ENCODE measurements at places on chromosomes 3 and 15.

GRCh38 chr3:53161820-53162671 is 1.0 kb downstream of the PRKCD start:
- no peak for DNase-seq

GRCh38 chr15:85379403-85380131 is 836 bp upstream of the AKAP13 start:
- no peak for DNase-seq

DNA sequence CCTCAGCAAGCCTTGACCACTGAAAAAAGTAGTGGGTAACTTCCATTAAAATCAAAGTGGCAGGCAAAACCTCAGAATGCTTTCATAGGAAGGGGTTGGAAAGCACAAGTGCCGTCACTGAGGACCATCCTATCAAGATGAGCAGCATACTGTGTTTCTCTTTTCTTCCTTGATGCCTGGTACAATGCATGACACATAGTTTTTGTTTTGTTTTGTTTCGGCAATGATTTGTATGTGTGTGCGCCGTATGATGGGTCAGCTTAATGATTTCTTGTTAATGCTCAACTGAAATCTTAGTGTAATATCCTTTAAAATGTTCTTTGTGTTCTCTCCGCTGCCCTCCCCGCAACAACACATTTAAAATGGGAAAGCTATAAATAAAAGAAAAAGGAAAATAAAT is 476.4 kb upstream of the KCNMB2 start:
- DNase-seq: no peak

DNA sequence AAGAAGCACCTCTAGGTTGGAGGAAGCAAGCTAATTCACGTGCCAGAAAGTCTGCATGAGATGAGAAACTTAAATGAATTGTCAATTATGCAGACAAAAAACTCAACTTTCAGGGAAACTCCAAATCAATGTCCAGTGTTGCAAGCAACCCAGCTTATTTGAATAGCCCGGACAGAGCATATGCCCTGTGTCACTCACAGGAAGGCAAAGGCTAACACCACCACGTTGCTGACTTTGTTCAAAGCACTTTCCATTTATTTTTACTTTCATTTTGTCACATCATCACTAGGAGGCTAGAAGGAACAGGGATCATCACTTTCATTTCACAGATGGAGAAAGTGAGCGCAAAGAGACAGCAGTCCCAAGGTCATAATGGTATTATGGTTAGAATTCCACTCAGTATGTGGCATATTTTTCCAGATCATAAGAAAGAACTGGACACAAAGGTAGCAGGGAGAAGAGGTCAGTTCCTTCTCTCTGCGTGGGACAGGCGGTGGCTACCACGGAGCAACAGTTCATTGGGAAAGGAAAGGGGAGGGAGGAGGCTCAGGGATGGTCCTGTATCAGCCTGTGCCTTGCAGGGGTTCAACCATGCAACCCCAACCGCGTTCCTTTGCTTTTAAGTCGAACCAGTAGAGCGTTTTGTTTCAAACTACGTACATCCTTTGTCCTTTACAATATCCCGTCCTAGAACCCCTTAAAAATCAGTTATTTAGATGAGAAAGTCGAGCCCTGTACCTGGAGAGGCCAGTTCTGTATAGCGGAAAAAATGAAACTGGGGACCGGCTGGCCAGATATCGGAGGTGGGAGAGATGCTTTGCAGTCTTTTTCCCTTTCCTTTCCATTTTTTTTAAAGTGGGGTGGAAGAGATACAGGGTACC is 1.1 kb downstream of the HEG1 start:
- DNase-seq: peak; percentile 35

DNA sequence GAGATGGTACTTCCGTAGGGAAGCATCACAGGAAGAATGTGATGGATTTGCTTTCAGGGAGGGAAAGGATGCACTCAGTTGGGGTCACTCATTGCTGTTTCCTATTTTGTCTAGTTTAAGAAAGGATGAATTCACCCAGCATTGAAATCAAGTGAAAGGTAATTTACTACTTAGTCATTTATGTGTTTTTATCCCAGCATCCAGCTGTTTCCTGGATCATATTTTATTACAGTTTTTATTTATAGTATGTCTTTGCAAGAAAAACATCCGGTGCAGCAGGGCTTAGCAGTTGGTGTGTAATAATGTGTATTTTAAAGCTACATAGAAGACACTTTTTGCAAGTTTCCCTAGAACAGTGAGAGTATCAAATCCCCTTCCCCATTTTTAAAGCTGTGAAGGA is 37.4 kb upstream of the GOLGA8B start:
- no peak for DNase-seq

GRCh38 chr3:194814878-194815357 is 129.2 kb downstream of the FAM43A start:
- DNase-seq: no peak

GRCh38 chr15:31338318-31338878 is 11.8 kb downstream of the KLF13 start:
- no peak for DNase-seq

DNA sequence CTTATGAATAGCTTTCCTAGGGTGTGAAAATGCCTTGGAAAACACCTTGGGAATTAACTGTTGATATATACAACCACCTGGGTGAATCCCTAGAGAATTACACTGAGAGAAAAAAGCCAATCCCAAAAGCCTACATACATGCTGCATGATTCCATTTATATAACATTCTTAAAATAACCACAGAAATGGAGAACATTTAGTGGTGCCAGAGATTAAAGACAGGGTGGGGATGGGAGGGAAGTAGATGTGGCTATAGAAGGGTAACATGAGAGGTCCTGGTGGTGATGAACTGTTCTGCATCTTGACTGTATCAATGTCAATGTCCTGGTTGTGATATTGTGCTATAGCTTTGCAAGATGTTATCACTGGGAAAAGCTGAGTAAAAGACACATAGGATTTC is 291.0 kb downstream of the CLSTN2 start:
- no peak for DNase-seq

DNA sequence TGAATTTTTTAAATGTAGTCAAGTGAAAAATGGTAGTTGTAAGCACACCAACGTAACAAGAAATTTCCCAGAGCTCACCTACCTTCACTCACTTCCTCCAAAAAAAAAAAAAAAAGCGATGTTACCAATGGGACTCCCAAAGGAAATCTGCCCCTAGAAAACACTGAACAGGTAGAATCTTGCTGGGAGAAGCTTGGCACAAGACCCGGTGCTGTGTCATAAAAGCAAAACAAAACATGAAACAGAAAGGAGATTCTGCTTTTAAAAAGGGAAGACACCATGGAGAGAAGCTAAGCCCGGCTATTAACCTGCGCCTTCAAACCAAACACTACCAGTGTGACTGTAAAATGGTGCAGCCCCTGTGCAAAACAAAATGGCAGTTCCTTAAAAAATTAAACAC is 40.5 kb downstream of the PGPEP1L start:
- no peak for DNase-seq

DNA sequence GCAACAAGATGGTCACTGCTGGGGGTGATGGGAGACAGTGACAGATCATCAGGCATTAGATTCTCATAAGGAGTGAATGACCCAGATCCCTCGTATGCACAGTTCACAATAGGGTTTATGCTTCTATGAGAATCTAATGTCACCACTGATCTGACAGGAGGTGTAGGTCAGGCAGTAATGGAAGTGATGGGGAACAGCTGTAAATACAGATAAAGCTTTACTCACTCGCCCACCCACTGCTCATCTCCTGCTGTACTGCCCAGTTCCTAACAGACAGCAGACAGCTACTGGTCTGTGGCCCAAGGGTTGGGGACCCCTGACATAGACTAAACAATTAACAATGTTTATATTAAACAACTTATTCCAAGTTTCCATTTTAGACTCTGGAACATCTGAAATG is 25.4 kb downstream of the IFT80 start:
- no peak for DNase-seq

DNA sequence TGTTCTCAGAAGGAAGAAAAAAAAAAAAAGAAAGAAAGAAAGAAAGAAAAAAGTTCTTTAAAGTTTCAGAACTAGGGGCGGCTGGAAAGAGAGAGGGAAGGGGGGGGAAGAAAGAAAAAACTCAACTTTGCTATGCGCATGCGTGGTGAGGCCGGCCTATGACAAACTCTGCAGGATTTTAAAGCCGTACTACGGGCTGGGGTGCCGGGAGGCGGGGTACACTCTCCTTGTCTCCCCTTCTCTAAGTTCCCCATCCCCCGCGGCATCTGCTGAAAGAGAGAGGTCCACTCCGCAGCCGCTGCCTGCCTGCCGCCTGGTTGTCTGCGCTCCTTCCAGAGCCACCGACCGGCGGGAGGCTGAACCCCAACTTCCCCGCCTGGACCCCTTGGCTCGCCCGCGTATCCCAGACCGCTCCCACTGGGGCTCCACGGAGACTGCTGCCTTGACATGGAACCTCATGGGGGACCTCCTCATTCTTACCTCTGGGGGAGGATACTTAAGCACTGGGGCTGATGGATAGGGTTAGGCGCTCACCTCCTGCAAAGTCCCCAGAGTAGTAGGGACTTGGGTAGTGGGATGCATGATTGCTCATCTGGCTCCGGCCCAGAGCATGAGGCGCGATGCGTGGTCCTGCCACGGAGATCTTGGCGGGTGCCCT is 1.4 kb upstream of the WNT5A start:
- no peak for DNase-seq

- no peak for DNase-seq
Measured at GRCh38 chr3:126816986-126817777, 113.1 kb downstream of the CHCHD6 start.

- DNase-seq: no peak
Measured at GRCh38 chr15:101710806-101711205, 13.5 kb downstream of the TARS3 start.

- DNase-seq: no peak
Measured at GRCh38 chr3:119323723-119324085, 29.5 kb downstream of the ARHGAP31 start.

- DNase-seq: peak; percentile 59
Measured at GRCh38 chr3:111338059-111338698, 203.8 kb upstream of the CD96 start.

DNA sequence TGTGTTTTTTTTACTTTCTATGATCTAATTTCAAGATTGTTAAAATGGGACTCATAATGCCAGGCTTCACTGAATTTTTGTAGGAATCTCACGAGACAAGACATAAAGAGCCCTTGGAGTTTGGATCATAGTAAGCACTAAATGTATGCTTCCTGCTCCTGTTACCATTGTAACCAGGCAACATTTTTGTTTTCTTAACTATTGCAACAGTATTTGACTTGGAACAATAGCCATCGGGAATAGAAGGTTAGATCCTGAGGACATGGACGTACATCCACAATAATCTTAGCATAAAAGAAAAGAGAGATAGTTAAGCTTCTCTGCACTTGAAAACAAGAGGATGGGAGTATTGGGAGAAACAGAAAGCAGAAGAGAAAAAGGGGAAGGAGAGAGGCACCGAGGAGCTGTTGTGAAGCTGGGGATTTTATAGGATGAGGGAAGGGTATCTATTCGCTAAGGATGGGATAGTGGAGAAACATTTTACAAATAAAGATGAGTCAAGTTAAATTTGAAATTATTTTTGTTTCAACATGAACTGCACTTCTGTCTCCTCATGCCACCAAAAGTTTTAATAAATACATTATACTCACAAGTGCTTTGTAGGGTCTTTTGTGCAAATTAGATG is 131.4 kb downstream of the TMCO5A start:
- no peak for DNase-seq

- no peak for DNase-seq
Measured at GRCh38 chr3:187889601-187890404, 144.5 kb upstream of the BCL6 start.

DNA sequence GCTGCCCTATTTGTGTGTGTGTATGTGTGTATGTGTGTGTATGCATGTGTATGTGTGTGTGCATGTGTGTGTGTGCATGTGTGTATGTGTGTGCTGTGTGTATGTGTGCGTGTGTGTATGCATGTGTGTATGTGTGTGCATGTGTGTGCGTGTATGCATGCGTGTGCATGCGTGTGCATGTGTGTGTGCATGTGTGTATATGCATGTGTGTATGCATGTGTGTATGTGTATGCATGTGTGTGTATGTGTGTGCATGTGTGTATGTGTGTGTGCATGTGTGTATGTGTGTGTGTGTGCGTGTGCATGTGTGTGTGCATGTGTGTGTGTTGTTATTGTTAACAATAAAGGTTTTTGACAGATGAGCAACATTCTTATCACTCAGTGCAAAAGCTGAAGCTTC is 110.8 kb upstream of the HES1 start:
- DNase-seq: no peak

DNA sequence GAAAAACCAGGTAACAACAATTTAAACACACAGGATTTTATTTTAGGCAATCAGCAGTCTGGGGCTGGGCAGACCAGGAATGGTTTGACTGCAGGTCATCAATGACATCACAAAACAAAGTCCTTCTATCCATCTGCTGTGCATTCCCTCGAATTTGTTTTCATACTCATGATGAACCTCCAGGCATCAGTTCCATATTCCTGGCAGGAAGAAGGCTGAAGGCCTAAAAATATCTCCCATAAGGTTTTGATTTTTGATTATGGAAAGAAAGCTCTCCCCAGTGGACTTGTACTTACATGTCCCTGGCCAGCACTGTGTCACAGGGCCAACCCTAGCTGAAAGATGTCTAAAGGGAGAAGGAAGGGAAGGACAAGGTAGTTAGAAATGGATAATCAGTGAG is 107.4 kb downstream of the PEAK1 start:
- no peak for DNase-seq

DNA sequence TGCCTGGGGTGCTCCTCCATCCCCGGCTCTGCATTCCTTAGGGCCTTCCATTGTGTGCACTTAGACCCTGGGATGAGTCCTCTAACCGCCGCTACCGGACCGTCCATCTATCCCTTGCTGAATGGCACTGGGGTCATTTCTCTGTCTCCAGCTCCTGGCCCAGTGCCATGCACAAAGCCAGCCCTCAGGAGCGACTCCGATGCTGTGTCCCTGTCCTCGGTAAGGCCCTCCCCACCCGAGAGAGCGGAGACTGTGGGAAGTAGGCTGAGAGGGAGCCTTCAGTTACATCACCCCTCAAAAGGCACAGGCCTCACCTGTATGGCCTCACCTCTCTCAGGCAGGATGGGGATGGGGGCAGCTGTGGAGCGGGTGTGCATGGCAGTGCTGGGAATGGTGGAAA is 33.8 kb downstream of the MUC4 start:
- no peak for DNase-seq

DNA sequence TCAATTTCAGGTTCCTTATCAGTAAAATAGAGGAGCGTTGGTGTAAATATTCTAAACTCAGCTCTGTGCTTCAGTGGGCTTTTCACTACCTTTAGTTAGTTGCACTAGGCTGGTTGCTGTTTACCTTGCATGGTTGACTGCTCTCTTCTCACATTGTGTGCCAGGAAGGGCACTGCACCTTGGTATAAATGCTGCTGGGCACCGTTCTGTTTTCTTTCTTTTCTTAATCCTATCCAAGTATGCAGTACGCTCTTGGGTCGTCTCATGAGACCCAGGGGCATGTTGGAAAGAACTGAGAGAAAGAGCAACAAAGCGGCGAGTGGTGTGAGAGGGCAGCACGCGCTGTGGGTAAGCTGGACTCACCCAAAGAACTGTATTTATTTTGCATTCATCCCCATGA is 22.4 kb downstream of the KCNMB2 start:
- no peak for DNase-seq

- no peak for DNase-seq
Measured at GRCh38 chr15:59349680-59350420, 22.8 kb downstream of the MYO1E start.

GRCh38 chr15:96363707-96364106 is 33.2 kb downstream of the NR2F2 start:
- no peak for DNase-seq

GRCh38 chr15:76321171-76321570 is 9.9 kb upstream of the ETFA start:
- DNase-seq: no peak

GRCh38 chr3:182413061-182413460 is 380.2 kb upstream of the ATP11B start:
- no peak for DNase-seq

All from DMS 273 treated with DMSO at 0.1 percent for 48 hours (cell line).